ENCODE measurements at places on chromosomes 16 and 17.
A peak's percentile ranks its signal among the peaks of the same experiment; 100 is the strongest.

DNA sequence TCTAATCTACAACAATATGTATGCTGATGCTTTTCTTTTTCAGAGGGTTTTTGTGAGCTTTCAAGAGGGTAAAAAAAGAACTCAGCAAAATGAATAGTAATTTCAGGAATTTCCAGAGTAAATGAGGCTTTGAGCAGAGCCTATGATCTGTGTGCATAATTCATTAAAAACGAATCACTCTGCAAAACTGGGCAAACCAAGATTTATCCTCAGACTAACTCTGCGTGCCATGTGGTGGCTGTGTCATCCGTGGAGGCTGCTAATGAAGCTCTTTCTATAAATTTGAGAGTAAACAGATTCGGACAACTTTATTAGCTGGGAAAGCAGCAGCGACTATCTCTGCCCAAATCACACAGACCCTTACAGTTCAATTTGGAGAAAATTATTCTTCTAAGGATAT lies 83.8 kb downstream of the FOXL1 start:
- DNase-seq, result no peak

GRCh38 chr17:50943575-50943933 lies 77.4 kb upstream of the TOB1 start:
- DNase-seq, result no peak

DNA sequence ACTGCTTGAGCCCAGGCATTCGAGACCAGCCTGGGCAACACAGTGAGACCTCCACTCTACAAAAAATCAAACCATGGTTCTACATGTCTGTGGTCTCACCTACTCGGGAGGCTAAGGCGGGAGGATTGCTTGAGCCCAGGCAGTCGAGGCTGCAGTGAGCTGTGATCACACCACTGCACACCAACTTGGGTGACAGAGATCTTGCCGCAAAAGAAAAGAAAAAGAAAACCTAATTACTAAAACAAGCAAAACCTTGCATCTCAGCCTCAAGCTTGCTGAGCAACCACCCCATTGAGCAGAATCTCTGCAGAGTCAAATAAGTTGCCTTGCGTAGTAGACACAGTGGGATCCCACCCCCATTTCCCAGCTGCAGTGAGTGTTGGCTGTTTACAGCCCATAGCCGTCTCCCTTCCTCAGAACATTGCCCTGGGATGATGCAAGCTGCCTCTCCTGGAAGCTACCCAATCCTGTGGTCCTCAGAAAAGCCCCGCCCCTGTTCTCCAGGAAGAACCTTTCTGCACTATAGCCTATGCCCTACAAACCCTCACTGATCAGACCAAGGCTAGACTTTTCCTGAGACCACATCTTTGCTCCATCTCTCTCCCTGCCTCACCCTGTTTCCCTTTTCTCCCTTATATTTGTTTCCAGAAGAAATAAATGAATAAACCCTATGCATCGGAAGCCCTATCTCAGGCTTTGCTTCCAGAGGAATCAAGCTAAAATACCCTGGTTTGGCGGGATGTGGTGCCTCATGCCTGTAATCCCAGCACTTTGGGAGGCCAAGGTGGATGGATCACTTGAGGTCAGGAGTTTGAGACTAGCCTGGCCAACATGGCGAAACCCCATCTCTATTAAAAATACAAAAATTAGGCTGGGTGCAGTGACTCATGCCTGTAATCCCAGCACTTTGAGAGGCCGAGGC lies 16.7 kb upstream of the ERN2 start:
- DNase-seq, result no peak

- DNase-seq, result no peak
Measured at GRCh38 chr16:74652249-74652648, 14.4 kb downstream of the RFWD3 start.

DNA sequence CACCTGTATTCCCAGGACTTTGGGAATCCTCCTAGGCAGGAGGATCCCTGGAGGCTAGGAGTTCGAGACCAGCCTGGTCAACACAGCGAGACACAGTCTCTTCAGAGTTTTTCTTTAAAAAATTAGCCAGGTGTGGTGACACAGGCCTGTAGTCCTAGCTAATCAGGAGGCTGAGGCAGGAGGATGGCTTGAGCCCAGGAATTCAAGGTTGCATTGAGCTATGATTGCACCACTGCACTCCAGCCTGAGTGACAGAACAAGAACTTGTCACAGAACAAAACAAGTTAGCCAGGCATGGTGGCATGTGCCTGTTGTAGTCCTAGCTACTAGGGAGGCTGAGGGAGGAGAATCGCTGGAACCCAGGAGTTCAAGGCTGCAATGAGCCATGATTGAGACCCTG lies 24.8 kb downstream of the ANKRD40 start:
- DNase-seq, result no peak

GRCh38 chr17:69305177-69305576 lies 21.8 kb downstream of the ABCA5 start:
- no peak for DNase-seq

GRCh38 chr16:57803134-57803990 lies 1.1 kb upstream of the KIFC3 start:
- DNase-seq, result no peak

GRCh38 chr17:81323411-81323868 lies 28.3 kb upstream of the SLC38A10 start:
- no peak for DNase-seq

GRCh38 chr16:47136099-47136842 lies 7.5 kb downstream of the NETO2 start:
- peak; percentile 29 for DNase-seq

DNA sequence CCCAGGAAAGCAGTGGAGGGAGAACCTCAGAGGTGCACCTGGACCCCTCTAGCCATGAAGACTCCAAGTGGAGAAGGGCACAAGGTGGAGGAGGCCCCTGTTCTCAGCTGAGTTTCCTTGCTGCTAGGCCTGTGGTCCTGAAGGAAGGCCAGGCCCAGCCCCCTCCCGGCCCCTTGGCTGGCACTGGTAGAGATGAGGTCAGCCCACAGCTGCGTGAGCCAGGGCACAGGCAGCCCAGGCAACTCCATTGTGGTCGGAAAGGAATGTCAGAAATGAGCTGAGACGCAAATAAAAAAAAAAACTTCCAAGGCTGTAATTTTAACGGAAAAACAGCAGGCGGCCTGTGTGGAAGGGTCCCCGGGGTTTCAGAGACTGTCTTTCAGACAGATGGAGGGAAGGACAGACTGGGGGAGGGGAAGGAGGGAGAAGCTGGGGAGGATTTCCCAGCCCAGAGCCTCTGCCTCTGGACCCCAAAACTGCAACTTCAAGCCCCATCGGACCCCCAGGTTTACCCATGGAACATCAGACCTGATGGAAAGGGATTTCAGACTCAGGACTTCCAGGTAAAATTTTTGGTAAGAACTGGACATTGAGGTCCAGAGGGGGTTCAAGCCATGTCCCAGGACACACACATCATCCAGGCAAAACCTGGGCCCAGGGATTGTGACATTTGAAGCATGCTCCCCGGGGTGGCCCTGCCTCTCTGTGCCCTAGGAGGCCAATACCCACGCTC lies 25.6 kb upstream of the MRPS23 start:
- no peak for DNase-seq

DNA sequence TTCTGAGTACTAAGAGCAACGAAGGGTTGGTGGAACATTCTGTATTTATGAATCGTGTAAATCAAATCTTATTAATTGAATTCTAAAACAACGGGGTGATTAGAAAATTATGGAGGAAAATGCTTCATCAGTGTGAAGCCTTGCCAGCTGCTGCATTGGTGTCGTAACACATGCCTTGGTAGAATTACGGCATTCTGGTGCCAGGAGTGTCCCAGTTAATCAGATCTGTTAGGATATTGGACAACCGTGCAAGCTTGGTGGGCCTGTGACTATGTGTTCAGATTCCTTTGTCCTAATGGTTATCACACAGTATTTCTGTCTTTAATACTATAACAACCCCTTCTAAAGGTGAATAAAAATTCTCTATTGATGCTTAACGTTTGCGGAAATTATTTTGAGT lies 44.2 kb upstream of the TANC2 start:
- no peak for DNase-seq

DNA sequence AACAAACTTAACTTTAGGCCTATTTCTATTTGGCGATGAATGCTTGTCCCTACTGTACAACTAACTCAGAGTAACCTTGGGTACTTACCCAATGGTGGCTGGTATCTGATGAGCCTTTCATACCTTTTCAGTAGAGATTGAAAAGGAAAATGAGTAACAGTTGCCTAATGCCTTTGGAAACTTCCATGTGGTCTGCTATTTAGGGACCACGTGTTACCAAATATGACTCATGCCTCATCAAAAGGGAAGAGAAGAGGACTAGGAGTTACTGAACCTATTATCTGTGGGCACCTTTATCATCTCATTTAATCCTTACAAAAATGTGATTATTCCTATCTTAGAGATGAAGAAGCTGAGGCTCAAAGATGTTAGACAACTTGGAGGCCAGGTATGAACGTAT lies 8.1 kb downstream of the MYOCD start:
- no peak for DNase-seq

DNA sequence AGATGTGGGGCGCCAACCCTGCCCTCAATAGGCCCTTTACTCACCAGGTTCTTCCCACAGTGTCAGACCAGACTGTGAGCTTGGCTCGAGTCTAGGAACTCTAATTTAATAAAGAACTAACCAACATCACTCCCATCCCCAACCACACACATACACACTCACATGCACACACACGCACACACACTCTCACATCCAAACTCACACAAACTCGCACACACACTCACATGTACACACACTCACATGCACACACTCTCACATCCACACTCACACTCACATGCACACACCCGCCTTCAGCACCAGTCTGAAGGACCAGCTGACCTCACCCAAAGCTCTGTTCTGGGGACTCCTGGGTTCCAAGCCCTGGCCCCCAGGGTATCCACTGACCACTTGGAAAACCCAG lies 63.8 kb downstream of the COG7 start:
- no peak for DNase-seq

DNA sequence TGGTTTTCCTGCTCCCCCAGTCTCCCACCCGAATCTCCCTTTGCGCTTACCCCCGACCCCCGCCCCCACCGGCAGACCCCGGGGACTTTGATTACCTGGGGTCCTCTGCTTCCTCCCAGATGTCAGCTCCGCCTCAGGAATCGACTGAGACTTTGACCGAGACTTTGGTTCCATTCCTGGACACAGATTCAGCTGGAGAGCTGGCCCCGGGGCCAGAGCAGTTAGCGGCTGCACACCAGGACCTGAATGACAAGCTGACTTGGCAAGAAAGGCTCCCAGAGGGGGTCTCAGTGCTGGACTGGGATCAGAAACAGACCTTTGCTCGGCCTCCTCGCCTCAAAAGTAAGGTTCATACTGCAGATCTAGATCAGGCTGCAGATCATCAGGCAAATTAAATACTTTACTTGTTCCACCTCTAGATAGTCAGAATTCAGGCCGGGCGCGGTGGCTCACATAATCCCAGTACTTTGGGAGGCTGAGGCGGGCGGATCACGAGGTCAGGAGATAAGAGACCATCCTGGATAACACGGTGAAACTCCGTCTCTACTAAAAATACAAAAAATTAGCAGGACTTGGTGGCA lies 60.3 kb upstream of the FBXO47 start:
- no peak for DNase-seq

GRCh38 chr17:77354670-77355455 lies 214.1 kb downstream of the SEC14L1 start:
- peak; percentile 33 for DNase-seq

DNA sequence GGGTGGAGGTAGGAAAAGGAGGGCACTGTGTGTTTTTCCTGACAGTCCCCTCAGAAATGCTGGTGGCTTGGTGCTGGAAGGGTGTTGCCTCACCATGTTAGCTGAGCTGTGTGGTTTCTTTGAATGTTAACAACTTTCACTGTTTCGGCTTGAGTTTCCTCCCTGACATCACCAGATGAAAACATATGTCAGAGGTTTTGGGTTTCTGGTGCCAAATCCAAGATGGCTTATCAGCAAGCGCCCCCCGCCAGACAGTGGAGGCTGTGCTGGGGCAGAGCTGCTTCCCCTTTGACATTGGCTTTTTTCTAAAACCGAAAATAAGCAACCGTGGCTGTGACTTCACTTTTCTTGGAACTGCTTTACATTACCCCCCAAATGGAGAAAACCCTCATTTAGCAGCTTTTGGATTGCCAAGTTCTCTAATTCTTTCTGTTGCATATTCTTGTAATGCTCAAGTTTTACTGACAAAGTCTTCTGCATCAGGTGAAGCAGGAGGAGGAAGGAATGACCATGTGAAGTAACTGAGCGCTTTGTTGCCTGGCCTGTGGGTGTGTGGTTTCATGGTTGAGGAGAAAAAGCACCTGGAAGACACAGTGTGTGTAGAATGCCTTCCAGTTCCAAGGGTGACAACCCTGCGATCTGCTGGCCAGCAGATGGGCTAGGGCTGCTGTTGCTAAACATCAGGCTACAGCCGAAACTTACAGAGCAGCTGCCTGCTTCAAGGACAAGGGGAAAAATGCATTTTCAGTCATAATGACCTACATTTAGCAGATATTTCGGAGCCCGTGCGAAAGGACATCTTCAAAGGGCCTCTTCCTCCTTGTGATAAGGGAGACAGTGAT lies 9.7 kb downstream of the RMI2 start:
- DNase-seq, result peak; percentile 74

- no peak for DNase-seq
Measured at GRCh38 chr16:35637683-35638082, 2178.3 kb downstream of the TP53TG3F start.

DNA sequence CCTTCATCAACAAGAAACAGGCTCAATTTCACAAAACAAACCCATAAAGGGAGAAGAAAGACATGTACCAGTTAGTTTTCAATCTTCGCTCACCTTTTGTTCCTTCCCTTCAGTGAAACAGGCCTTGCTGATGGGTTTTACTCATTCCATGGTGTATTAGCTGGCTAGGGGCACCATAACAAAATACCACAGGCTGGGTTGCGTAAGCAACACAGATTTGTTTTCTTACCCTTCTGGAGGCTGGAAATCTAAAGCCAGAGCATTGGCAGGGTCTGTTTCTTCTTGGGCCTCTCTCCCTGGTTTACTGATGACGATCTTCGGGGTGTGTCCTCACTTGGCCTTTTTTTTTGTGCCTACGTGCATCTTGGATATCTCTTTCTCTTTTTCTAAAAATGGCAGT lies 383.4 kb upstream of the RBFOX1 start:
- no peak for DNase-seq

DNA sequence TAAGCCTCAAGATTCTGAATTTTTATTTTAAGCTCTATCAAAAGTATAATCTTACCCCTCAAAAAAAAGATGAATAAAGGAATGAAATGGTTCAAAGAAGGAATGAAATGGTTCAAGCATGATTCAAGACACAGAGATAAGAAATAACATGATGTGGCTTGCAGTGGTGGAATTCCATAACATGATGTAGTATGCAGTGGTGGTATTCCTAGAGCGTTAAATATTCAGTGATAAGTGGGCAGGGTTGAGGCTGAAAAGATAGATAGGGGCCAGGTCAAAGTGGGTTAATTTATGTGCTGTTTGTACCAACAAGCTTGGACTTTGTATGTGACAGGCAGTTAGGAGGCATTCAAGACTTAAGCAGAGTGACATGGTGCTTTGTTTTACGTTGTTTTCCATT lies 29.6 kb downstream of the TNRC6A start:
- no peak for DNase-seq

DNA sequence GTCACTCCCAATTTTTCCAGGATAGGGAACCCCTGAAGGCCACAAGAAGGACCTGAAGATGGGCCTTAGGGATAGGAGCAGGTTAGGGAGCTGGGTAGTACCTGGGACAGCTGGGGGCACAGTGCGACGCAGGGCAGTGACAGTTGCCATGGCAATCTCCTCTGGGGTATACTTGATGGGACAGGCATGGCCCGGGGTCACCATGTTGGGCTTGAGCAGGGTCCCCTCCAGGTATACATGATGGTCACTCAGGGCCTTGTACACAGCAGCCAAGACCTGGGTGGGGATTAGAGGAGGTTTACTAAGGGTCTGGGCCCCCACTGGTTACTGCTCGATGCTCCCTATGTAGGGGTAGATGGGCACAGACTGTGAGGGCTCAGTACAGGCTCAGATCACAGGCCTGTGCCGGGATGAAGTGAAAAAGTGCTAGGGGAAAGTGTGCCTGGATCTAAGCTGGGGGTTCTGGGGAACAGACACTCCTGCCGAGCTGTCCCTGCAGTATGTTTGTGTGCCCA lies 2.7 kb downstream of the ALDOC start:
- DNase-seq, result no peak

Measured in GM13976 (cell line).